ENCODE measurements at places on chromosomes 12 and 14.

GRCh38 chr12:8887285-8887715 is 27.0 kb upstream of the PHC1 start:
- DNase-seq = no peak

DNA sequence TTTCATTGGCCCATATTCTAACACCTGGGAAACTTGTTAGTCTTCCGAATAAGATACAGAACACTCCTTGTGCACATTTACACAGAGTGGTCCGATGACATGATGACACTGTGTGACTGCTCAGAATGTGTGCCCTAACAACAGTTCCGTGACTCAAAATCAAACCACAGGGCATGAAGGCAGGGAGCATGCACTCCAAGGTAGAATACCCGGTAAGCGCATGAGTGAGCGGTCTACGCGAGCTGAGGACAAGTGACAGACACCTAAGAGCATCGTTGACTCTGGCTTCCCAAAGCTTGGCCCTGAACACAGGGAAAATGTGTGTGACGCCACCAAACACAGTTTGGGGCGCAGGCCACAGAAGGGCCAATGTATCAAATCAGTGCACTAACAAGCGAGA is 18.6 kb downstream of the CLIP1 start:
- DNase-seq = no peak

DNA sequence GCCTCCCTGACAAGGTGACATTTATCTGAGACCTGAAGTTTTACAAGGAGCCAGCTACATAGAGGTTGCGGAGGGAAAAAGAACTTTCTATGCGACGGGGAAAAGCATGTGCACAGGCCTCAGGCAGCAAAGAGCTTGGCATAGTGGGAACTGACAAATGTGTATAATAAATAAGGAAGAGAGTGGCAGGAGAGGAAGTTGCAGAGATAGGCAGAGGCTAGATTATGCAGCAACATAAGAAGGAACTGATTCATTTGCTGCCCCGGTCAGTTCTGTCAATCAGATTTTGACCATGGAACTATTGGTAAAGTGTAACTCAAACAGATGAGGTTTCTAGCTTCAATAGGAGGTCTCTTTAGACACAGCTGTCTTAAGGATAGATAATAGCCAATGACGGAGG is 33.7 kb upstream of the RIC8B start:
- no peak for DNase-seq

GRCh38 chr12:121614872-121615467 is 11.4 kb upstream of the ORAI1 start:
- DNase-seq = no peak

GRCh38 chr14:50978888-50979287 is 34.6 kb upstream of the PYGL start:
- DNase-seq = no peak

- DNase-seq = no peak
Observed at GRCh38 chr12:66258011-66258410, 44.3 kb upstream of the HELB start.

DNA sequence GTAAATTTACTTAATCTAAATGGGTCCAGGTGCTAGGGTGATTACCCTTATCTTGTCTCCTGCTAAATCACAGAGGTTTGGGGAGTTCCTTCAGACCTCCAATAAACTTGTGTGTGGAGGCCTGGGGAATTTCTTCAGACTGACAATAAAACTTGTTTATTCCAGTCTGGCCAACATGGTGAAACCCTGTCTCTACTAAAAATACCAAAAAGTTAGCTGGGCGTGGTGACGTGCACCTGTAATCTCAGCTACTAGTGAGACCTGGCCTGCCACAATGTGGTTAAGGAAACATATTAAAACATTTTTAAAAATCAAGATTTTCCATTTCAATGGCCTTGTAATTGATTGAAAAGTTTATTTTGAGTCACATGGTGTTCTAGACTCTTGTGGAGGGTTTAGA is 126.9 kb upstream of the FGD4 start:
- DNase-seq = no peak

GRCh38 chr12:20096430-20096829 is 271.9 kb upstream of the PDE3A start:
- no peak for DNase-seq

GRCh38 chr12:95343461-95344230 is 126.0 kb downstream of the VEZT start:
- DNase-seq = no peak

GRCh38 chr12:107129315-107129930 is 36.1 kb upstream of the CRY1 start:
- no peak for DNase-seq

DNA sequence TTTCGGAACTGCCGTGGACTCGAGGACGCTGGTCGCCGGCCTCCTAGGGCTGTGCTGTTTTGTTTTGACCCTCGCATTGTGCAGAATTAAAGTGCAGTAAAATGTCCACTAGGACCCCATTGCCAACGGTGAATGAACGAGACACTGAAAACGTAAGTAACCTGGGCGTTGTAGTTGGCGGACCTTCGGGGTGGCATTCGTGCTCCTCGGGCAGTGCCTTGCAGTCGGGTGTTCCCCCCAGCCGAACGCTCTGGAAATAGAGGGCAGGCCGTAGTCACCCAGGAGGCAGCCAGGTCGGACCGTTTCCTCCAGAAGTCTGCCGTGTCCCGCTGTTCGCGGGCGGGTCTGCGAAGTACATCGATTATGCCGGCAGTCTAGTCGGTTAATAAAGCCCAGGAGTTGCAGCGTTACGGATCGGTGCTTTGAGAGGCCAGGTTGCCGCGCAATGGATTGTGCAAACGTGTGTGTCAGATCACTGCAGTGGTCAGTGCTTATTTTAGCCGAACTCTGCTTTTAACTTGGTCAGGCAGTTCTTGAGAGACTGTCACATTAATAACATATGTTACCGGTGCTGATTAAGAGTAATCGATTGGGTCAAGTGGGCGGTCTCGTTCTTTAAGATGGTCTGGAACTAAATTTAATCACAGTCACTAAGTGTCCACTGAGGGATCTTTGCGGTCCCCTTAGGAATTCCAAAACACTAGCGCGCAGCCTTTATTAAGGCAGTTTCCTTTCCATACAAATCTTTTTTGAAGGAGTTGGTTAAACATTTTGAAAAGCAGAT is 906 bp downstream of the MARK3 start:
- no peak for DNase-seq

DNA sequence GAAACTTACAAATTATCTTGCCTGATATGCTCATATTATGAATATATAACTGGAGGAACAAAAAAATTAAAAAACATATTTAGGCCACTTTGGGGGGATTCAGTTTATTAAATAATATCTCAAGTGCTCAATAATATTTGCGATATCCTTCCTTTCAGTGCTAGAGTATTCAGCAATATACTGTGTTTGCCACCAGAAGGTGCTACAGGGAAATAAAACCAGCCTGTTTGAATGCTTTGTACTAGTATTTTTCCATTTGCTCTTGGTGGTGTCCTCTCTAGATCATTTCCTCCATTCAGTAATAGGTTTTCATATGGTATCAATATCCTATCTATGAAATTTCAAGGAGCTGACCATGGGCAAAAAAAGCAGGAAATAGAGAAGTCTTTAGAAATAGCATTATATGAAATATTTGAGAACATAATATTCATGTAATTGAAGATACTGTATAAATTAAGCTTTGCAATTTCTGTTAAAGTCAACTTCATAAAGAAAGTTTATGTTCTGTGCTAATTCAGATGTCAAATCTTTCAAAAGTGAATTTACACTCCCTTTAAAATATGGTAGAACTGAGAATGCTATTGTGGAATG is 106.2 kb upstream of the NAV3 start:
- no peak for DNase-seq

GRCh38 chr12:50196537-50196936 is 29.4 kb upstream of the CERS5 start:
- no peak for DNase-seq

DNA sequence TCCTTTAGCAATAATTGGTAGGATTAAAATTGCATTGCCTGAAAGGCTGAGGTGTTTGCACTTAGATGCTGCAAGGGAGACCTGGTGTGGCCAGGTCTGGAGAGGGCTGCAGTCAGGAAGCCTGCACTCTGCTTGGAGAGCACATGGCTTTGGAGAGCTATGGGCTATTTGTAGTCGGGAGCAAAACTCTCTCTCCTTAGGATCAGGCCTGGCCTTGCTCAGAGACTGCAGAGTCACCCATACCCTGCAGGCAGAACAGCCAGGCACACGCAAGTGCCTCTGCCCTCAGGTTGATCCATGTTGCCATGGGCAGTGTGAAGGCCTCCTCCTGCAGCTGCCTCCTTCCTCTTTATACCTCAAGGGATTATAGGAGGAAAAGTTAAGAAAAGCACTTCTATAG is 26.8 kb downstream of the CKB start:
- DNase-seq = no peak

DNA sequence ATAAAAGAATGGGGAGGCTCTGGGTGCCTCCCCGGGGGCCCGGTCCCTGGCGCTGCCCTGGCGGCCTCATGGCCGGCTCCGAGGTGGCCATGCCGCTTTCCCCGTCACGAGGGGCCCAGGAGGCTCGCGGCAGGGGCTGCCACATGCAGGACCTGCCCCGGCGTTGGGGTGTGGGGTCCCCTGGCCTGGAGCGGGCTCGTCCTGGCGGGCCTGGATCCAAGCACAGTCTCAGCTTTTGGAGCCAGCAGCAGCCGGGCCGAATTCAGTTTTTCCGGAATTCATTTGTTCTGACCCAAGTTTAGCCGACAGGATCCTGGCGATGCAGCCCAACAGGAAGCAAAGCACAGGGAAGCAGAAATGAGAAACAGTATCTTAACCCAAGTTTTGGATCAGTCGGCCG is 26.4 kb upstream of the AEBP2 start:
- no peak for DNase-seq

GRCh38 chr12:33771889-33772288 is 250.4 kb upstream of the ALG10 start:
- DNase-seq = no peak

- DNase-seq = no peak
Observed at GRCh38 chr12:81874586-81874985, 115.4 kb upstream of the PPFIA2 start.

DNA sequence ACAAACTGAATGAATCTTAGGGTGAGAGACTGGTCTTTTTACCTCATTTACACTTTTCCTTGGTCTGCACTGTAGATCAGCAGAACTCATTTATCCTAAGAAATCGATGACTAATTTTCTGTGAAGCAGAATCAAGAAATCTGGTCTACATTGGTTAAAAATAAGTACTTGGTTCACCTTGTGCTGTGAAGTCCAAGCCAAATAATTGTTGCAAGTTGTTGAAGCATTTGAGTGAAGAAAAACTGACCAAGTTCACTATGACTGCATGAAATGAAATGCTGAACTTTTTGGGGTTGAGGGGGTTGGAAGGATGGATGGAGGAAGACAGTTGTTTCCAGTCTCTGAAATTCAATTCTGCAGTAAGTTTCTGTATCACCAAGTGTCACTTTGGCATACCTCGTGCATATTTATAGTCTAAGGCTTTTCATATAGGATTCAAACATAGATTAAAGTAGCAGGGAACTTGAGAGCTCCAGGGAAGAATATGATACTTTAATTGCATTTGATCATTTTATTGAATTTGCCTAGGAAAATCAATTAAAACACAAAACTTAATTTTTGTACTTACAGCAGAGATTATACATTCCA is 75.0 kb downstream of the FAR2 start:
- no peak for DNase-seq

DNA sequence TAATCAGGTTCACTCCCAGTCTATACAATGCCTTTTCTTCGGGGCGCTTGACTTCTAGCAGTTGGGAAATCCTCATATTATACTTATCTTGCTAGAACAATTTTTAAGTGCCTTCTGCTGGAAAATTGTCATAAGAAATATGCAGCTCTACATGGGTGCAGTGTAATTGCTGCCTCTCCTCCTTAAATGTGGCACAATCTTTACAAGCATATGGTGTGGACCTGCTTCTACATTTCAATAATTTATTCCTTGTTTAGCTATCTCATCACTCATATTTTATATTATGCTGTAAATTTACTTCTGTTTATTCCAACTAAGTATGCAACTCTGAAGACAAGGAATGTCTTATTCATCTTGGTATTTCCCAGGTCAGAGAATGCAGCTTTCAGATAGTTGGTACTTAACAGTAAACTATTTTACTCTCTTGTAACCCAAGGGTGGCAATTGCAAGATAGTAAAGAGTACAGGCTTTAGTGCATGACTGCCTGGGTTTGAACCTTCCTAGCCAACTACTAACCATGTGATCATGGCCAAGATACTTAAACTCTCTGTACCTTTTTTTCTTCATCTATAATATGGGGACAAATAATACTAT is 43.6 kb upstream of the GAS2L3 start:
- DNase-seq = no peak

DNA sequence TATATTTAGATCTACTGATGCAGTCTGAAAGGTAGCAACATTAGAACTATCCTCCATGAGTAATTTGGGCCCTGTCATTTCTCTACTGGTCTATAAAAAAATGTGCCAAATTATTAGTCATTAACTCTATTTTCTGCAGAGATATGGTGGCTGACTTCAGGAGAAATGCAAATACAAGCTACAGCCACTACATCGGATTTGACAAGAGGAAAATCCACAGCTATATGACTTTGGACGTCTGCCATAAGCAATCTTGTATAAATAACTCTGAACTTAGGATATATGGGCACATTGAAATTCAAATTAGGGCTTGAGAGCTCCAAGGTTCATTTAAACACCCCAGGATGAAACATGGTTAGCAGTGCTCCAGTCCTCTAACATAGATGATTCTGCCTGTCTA is 983.0 kb upstream of the LRFN5 start:
- DNase-seq = no peak

GRCh38 chr14:68376067-68376779 is 416.6 kb downstream of the ZFP36L1 start:
- DNase-seq = no peak

DNA sequence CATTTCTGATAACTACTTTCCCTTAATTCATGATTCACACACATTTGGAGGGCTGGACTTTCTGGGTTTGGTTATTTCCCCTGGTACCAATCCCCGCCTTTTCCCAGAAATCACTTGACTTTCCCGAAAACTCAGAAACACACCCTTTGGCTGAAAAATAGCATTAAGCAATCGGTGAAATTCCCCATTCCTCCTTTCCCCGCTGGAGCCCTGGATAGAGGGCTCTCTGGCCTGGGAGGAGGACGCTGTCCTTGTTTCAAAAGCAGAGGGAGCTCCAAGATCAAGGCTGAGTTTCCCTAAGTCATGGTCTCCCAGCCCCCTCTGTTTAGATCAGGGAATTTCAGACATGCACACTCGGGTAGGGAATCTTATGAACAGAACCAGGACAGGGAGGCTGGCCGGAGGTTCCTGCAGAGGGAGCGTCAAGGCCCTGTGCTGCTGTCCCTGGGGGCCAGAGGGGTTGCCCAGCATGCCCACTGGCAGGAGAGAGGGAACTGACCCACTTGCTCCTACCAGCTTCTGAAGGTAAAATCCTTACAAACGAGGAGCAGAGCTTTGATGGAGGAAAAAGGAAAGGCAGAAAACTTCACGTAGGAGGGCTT is at the start of gene C1S:
Gene C1S, plus strand, starts transcription at position 366 of the 602 bp plus-strand sequence. CDS start 1,195 bp downstream, outside the sequence.
- no peak for DNase-seq

DNA sequence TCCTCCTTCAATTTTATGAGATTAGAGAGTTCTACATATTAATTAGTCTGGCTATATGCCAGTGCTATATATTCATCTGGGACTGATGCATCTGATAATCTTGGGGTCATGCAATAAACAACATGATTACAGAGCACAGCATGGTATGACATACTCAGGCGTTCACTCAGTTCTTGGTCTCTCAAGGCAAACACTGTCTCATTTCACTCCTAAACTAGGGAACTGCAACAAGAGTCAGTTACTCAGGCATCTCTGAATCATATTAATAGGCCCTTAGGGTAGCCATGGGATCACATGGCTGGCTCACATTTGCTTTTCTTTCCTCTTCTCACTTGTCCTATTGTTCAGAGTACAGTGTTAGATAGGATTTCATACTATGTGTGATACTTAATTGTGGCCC is 91.8 kb upstream of the TMEM260 start:
- no peak for DNase-seq

All from stimulated activated CD4-positive, alpha-beta T cell treated with anti-CD3 and anti-CD28 coated beads, Interleukin-1b, Interleukin-23, amount 100 ng/mL, for 1 hour (primary cell).